Stimulated activated CD8-positive, alpha-beta memory T cell treated with anti-CD3 and anti-CD28 coated beads, Interleukin-7, amount 100 ng/mL, for 4 hours (primary cell): ENCODE measurements at places on chromosomes 1 and 21.
A peak's percentile ranks its signal among the peaks of the same experiment; 100 is the strongest.

DNA sequence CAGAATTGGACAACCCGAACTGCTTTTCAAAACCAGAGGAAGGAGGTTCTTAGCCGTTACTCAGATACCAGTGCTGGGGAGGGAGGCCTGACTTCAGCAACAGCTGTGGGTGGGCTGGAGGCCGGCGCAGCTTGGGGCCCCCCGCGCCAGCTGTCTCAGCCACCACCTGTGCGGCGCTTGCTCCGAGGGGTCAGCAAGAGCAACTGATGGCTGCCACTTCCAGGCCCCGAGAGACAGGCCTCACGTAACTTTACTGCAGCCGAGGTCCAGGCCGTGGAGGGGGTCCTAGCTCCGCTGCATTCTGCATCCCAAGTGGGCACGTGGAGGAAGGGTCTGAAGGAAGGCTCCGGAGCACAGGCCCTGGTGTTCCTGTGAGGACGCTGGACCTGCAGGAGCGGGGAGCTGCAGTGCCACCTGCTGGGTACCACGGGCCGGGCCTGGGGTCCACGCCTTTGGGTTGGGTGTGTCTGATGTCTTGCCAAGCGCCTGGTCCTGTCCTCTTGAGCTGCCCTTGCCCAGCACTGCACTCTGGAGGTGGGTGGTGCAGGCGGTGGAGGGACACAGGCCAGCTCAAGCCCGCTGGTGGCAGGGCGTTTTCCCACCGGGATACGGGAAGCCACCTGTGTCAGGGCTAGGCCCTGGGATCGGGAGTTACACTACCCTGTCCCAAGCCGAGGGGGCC lies 9.8 kb downstream of the THAP3 start:
- DNase-seq = peak; percentile 16

DNA sequence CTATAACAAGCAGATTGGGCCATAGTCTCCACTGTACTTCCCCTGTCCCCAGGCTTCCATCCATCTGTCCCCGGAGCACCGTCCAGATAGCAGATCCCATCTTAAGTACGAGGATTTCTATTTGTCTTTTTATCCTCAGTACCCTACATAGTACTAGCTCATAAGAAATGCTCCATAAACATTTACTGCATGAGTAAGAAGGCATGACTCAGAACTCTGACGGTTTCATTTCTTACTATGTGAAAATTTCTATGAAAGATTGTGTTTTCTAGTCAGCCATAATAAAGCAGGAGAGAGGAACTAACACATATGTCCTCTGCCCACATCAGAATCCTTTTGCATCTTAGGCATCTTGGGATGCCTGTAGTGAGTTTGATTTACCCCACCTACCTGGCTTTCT lies 49.5 kb downstream of the CHD1L start:
- no peak for DNase-seq

- DNase-seq = no peak
Measured at GRCh38 chr1:3066250-3066711, 2.7 kb upstream of the PRDM16 start.

DNA sequence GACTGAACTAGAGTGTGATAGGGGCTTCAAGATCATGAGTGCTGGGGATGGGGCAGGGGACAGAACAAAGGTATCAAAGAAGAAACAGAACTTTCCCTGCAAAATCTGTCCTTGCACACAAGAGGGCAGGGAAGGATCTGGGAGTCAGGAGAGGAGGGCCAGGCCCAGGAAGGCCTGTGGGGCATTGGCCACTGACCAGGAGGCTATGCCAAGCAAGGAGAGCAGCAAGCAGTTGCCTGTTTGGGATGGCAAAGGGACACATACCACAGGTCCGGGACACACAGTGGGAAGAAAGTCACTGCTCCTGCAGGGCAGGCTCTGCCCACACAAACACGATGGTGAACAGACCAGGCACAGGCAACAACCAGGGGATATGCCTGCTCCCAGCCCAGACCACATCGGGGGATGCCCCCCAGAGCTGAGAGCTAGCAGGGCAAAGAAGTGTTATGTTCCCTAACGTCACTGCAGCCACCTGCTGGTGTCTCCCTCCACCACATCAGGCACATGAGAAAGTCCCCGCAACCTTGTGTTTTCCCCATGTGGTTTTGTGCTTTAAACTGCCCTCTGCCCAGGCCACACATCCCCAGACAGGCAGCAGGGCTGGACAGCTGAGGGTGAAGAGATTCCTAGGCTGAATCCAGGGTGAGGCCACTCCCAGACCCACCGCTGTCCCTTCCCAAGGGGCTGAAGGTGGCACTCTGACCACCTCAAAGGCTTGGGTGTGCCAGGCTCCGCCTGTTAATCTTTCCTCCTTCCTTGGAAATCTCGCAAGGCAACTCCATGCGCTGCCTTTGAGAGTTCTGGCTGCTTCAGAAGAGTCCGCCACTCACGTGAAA lies 53.6 kb downstream of the KIF21B start:
- DNase-seq = no peak

GRCh38 chr1:172040466-172040865 lies 199.2 kb downstream of the DNM3 start:
- DNase-seq = no peak
